ENCODE measurements at places on chromosomes 7 and 10.

DNA sequence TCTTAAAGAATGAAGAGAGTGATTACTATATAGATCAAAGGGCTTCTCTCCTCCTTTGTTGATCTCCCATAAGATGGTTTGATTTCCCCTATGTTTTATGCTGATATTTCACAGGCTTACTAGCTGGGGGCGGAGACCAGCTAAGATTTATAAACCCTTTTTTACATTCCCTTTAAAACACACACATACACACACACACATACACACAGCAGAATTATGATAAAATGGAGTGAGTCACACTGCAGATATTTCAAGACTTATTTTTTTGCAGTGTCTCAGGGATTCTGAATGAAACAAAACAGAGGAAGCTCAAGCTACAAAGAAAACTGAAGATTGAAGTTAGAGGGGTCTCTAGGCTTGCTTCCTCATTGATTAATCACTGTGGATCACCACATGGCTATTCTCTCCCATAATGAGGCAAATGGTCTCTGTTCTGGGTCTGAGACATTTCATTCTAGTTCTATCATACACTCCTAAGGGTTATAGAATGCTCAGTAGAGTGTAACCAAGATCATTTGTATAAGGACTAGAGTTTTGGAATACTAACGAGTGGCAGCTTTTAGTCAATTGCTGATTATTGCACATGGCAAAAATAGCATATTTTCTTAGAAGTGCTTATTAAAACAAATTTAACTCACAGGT, 18.6 kb downstream of the INA start:
- peak; percentile 77 for DNase-seq

DNA sequence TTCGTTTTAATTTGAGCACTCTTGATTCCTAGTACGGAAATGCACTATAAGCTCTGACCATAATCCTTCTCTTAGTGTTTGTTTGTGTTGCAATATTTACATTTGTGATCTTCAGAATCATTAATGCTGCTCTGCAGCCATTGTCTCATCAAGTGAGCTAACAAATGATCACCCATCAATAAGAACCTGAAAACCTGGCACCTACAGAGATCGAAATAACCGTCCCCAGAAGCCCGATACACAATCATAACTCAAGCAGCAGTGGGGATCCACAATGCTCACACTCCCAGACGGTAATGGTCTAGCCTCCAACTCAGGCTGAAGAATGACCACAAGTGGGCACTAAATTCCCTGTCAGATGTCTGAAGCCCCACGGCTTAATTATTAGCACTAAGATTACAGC, 156.0 kb upstream of the NFE2L3 start:
- no peak for DNase-seq

DNA sequence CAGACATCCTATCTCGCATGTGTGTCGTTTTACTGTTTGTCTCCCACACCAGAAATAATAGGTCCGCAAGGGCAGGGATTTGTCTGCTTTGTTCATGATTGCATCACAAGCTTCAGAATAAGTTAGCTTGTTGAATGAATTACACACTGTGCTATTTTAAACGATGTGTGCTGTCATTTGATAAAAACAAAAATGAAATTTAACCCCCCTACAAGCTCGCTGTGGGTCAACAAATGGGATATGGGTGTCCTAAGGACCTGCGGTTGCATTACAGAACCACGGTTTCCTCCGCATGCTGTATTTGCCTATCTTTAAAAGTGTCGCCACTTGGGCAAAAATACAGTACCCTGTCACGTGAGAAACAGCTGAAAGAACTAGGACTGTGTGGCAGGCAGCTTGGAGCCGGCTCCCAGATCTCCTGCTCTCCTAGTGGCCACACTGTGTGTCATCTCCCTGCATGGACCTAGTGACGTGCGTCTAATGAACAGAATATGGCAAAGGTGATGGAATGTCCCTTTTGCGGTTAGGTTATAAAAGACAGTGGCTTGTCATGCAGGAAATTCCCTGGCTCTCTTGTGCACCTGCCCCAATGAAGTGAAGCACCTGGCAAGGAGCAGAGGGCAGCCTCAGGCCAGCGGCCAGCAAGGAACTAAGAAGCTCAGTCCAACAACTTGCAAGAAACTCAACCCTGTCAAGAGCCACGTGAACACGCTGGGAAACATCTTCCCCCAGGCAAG, 32.9 kb upstream of the CRYGN start:
- DNase-seq: no peak

DNA sequence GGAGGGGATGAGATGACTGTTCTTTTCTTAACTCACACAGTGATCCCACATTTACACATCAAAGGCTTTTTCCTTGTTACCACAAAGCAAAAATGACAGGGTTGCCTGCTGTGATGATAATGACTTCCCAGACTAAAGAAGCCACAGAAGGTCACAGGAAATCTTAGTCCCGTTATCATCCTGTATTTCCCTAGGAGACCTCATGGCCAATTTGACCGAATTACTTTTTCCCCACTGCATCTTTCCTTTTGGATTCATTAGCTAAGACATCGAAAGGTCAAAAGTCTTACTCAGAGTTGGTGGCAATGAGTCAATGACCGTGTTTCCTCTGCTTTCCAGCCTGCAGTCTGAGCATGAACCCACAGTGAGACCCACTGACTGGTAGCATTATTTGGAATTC, 130.1 kb upstream of the INHBA start:
- DNase-seq: peak; percentile 11

DNA sequence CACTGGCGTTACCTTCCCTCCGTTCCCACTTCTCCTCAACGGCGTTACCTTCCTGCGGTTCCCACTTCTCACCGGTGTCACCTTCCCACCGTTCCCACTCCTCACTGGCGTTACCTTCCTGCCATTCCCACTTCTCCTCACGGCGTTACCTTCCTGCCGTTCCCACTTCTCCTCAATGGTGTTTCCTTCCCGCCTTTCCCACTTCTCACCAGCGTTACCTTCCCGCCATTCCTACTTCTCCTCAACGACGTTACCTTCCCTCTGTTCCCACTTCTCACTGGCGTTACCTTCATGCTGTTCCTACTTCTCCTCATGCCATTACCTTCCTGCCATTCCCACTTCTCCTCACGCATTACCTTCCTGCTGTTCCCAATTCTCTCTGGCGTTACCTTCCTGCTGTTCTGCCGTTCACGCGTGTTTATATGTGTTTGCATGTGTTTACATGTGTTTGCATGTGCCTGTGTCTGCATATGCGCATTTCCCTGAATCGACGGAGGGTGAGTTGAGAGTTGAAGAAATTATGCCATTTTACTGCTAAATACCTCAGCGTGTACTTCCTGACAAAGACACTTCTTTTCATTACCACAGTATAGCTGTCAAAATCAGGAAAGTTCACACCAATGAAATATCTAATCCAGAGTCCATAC, 23.2 kb upstream of the CFAP46 start:
- DNase-seq: no peak

- DNase-seq: no peak
Measured at GRCh38 chr7:122682815-122683550, 15.9 kb downstream of the RNF133 start.

- peak; percentile 65 for DNase-seq
Measured at GRCh38 chr10:14545827-14546226, 215.1 kb upstream of the FRMD4A start.

DNA sequence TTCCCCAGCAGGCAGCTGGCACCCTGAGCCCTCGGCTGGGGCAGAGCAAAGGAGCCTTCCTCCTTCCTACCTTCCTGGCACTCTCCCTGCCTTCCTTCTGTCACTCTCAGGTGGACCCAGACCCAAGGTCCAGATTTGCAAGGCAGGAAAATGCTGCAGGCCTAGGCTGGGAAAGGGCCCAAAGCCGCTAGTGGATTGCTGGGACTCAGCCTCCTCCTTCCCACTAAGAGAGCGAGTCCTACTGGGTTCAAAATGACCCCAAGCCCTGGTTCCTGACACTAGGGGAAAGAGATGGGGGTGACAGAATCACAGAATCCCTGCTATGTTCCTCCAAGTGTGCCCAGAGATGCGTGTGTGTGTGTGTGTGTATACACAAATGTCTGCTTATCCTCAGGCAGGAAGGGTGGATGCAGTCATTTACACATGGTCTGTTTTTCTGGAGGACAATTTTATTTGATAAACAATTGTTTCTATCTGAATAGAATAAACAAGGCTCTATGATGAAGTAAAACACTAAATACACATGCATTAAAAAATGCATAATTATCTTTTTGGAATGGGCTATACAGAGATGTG, 1.3 kb upstream of the PLAU start:
- DNase-seq: no peak

GRCh38 chr10:1662438-1663025, 74.8 kb downstream of the ADARB2 start:
- DNase-seq: no peak

DNA sequence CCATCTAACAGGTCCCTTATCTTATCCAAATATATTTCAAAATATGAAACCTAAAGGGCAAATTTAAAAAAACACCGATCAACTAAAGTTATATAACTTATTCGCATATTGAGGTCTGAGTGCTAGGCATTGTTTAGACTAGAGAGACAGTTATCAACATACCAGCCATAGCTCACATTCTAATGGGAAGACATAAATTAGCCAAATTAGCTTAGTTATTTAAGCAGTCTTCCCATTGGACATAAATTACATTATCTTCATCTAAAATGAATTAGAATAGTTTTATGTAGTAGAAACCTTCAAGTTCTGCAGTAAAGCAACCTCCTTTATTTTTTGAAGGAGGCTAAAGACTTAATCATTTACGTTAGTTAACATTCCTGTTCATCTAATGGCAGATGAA, 17.4 kb downstream of the KIF5B start:
- DNase-seq: peak; percentile 50

DNA sequence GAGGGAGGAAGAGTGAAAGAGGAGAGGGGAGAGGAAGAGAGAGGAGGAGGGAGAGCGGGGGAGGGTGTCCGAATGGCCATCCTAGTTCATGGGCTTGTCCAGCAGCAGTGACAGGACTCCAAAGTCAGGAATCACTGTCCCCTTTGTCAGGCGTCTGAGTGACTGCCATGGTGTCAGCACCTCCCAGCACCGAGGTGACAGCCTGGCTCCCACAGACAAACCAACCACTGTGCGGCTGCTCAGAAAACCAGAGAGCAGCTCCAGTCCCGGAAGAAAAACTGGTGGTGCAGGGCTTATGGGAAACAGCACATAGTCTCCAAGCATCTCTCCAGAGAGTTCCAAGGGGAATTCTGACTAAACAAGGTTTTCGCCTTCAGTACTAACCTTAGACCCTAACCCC, 18.9 kb upstream of the FGFR2 start:
- no peak for DNase-seq

DNA sequence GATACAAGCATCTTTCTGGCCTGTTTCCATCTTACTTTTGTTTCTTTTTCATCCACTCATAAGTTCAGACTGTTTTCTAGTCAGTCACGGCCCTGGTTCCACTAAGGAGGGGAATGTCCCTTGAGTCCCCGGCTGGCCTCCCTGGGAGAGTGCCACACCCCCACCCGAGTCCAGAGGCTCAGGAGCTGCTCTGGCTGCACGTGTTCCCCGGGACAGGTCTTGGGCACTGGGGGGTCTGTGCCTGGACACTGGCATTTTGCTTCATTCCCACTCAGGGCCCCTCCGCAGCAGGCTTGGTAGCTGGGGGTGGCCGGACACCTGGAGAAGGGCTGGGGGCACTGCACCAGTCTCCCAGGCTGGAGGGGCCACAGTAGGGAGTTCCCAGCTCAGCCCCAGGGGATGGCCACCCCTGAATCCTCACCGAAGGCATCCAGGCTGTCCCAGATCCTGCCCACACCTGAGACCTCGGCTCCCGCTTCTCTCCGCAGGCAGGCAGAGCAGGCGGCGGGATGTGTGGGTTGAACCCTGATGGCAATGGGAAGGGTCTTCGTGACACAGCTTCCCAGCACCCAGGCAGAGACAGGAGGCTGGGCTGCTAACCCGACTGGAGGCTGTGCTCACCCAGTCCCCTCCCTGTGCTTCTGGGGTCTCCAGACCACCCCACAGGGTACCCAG, 92.3 kb downstream of the BMS1 start:
- DNase-seq: no peak

DNA sequence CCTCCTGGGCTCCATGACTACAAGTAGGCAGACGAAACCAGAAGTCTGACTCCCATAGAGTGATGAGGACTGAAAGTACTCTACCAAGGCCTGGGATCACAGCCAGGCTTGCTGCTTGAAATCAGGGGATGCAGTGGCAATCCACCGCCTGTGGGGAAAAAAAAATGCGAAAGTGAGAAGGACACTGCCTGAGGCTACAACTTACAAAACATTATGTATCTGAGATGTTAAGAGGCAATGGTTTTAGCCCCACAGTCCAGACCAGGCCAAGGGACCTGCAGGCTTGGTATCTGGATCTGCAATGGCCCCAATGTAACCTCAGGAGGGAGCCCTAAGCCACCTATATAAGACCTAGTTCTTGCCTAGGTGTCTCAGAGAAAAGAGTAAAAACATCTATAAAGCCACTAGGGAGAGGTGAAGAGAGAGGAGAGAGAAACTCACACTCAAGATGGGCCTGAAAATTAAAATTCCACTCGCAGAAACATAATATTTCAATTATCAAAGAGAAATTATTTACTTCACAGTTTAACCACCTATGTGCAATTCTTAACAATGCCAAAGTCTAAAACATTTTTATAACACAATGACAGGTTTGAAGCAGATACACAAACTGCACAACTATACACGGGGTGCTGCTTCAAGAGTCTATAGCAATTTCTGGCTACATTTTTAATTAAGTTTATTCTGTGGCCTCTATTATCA, 13.9 kb downstream of the DNAJC1 start:
- DNase-seq: peak; percentile 76

- DNase-seq: no peak
Measured at GRCh38 chr10:56905051-56905450, 544.0 kb upstream of the ZWINT start.

DNA sequence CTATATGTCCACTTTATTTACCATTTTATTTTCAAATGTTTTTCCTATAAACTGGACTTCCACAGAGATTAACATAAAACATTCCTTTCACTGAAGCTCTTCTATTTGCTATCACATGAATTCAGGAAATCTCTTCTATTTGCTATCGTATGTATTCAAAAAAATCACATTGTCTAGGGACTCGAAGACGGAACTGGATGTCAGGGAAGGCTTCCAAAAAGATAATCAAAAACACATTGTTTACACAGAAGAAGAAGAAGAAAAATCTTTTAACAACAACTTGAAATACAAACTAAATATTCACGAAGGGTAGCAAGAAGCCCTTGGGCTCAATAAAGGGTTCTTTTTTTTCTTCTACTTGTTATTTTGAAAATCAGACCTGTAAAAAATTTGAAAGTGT, 426.1 kb upstream of the LRRN3 start:
- DNase-seq: no peak

- no peak for DNase-seq
Measured at GRCh38 chr7:52656098-52656497, 379.3 kb upstream of the POM121L12 start.

GRCh38 chr7:122756860-122757259, 54.1 kb upstream of the RNF148 start:
- no peak for DNase-seq

- no peak for DNase-seq
Measured at GRCh38 chr7:124896001-124896400, 33.6 kb downstream of the POT1 start.

DNA sequence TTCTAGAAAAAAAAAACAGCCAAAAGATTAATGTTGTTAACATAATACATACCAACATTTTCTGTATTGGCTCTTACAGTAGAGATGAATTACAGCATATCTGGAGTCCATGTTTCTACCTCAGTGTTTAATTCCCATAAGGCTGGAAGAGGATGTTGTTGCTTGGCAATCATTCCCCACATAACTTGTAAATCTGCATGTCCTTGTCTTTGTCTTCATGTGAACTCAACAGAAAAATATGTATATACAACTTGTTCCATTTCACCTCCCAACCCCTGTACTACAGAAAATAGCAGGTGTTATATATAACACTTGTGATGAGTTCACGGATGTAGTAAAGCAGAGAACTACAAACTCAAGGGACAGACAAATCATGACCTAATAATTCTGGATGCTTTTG, 160.9 kb upstream of the SEMA3C start:
- DNase-seq: peak; percentile 17

- DNase-seq: no peak
Measured at GRCh38 chr7:35571611-35572240, 123.2 kb downstream of the HERPUD2 start.
